ENCODE measurements at places on chromosomes 12 and 14.
A peak's percentile ranks its signal among the peaks of the same experiment; 100 is the strongest.

DNA sequence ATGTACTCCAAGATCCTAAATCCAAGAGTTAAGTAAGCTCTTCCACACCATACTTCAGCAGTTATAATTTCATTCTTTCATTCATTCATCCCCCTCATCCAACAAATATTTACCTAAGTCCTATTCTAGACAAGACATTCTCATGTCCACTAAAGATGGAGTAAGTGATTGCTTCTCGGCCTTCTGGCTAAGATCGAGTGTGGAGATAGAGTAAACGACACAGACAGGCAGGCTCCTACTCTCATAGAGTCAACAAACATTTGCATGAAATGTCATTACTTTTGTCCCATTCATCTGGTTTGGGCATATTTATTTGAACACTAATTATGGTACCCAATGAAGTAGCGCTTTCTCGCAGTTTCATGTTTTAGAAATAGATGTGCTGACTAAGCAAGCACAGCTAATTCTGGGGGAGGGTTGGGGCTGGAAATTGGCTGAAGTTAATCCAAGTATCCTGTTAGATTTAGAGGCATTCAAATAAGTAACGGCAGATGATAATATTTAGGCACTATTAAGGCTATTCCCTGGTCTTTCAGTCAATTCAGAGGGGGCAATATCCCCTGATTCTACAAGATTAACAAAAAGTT lies 176.5 kb downstream of the CEP128 start:
- no peak for DNase-seq

- DNase-seq, result no peak
These were observed 24.0 kb downstream of the DICER1 start for GRCh38 chr14:95133282-95133681.

DNA sequence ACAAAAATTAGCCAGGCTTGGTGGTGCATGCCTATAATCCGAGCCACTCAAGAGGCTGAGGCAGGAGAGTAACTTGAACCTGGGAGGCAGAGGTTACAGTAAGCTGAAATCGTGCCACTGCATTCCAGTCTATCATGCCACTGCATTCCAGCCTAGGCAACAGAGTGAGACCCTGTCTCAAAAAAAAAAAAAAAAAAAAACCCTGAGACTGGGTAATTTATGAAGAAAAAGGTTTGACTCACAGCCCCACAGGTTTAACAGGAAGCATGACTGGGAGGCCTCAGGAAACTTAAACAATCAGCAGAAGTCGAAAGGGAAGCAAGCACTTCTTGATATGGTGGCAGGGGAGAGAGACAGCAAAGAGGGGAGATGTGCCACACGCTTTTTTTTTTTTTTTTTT lies 123.2 kb downstream of the GXYLT1 start:
- no peak for DNase-seq

DNA sequence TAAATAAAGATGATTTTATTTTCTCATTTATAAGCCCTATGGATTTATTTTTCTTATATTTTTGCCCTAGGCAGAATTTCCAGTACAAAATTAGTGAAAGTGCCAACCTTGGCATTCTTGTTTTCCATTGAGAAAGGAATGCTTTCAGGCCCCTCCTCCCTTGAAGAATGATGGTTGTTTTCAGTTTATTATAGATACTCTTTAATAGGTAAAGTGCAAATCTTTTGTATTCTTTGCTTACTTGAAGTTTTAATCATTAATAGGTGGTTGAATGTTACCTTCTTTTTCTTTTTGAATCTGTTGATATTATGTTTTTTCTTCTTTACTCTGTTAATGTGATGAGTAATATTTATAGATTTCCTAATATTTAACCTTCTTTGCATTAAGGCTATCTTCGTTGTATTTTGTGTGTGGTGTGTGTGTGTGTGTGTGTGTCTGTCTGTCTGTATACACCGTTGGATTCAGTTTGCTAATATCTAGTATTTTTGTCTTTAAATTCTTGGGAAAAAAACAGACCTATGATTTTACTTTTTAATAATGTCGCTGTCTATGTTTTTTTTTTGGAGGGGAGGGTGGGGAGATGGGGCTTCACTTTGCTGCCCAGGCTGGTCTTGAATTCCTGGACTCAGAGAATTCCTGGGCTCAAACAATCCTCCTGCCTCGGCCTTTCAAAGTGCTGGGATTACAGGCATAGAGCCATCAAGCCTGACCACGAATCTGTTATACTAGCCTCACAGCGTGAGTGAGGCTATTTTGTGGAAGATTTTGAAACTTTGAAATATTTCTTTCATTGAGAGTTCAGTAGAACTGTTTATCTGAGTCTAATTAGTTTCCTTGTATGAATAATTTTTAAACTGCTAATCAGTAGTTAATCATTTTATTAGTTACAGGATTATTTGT lies 13.5 kb downstream of the SRGAP1 start:
- no peak for DNase-seq

DNA sequence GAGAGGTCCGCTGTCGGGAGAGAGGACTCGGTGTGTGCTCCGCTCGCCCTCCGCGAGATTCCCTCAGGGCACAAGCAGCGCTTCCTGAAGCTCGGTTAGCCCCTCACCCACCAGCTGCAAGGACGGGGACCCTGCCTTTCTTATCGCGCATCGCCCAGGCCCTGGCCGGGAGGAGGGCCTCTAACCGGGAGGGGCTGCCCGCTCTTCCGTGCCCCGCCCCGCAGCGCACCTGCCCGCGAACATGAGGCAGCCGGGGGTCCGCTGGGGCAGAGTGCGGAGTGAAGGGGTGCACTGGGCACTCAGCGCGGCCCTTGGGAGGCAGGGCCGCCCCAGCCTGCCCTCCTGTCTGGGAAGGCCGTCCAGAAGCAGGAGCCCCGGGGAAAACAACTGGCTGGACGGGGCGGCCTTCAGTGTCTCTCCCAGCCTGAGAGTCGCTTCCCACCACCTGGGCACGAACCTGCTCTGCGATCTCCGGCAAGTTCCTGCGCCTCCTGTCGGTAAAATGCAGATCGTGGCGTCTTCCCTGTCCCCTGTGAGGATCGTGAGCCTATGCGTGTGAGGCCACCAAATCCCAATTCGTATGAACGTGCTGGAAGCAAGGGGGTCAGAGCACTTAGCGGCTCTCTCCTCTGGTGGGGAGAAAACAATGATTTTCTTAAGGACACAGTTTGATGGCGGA lies 28.0 kb upstream of the ADIPOR2 start:
- DNase-seq, result peak; percentile 83

DNA sequence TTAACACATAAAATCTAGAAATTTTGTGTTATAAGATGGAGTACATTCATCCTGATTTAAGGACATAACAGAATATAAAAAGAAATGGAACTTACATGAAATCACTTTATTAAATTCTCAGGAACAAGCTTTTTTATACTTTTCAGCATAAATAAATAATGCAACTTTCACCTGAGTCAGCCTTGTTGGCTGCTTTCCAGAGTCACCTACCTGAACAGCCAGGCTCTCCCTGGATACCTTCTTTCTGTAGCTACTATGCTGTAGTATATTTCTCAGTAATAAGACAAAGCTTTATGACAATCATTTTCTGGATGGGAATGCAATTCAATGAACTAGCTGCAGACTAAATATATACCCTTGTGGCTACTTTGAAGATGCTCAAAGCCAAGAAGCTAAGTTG lies 111.9 kb downstream of the NTS start:
- DNase-seq, result no peak

DNA sequence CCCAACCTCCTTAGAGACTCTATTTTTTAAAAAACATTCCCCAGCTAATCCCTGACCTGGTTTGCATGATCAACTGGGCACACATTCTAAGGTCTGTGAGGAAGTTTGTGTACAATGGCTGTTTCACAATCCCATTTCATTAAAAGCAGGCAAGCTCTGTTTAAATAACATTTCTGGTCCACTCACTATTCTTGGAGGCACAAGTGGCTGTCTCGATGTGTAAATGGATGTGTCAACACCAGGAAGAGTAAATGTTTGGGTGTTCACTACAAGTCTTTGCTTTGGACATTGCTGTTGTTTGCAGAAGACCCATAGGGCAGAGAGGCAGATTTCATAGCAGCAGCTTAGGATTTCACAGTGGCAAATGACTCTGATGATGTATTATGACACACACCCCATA lies 98.3 kb downstream of the PDZRN4 start:
- DNase-seq, result no peak

- DNase-seq, result peak; percentile 87
These were observed 82.1 kb downstream of the KIF26A start for GRCh38 chr14:104220215-104221070.
